Activated CD4-positive, alpha-beta T cell treated with anti-CD3 and anti-CD28 coated beads for 36 hours (primary cell): ENCODE measurements at places on chromosomes 12 and 14. TPM values are rescaled to one million over a fixed set of nuclear protein-coding genes. Genes with fewer than 3 reads are reported as not detected.

Gene TMEM119
- 0.21 TPM for total RNA-seq

Gene RPS29
- total RNA-seq, result 1,987 TPM

Gene P2RX2
- total RNA-seq, result not detected

Gene CCDC196
- total RNA-seq, result not detected

Gene KCNK13
- not detected for total RNA-seq

GRCh38 chr12:93146263-93146939 is 217.3 kb upstream of the EEA1 start:
- H3K36me3 ChIP-seq, result no peaks in the 10 kb centered on the region
- H3K27ac ChIP-seq, result no peak overlapping the region
- peaks cover 2% of the 10 kb centered on the region for H3K27me3 ChIP-seq

- H3K27ac ChIP-seq, result no peak overlapping the region
- DNase-seq, result no peak
- no peak overlapping the region for H3K4me3 ChIP-seq
- H3K27me3 ChIP-seq, result peaks cover 21% of the 10 kb centered on the region
- peaks cover 4% of the 10 kb centered on the region for H3K4me1 ChIP-seq
- H3K36me3 ChIP-seq, result no peaks in the 10 kb centered on the region
These were observed 2.5 kb downstream of the FAM222A start for GRCh38 chr12:109716092-109716479.

DNA sequence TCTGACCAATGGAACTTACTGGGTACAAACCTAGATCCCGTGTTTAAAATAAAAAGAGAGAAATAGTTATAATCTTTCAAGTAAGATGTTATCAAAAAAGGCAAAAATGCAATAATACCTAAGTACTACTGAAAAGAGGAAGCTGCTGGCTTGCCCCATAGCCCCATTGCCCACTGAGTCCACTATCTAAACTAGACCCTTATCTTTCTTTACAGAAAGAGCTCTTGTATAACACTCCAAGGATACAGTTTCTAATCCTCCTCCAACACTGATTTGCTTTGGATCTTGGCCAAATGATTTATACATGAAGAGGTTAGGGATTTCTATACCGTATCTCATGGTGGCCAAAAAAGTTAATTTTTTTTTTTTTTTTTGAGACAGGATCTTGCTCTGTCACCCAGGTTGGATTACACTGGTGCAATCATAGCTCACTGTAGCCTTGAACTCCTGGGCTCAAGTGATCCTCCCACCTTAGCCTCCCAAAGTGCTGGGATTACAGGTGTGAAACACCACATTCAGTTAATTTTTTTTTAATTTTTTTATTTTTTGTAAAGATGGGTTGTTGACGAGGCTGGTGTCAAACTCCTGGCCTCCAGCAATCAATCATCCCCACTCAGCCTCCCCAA is 2.6 kb downstream of the GXYLT1 start:
- no peak for DNase-seq
- H3K27ac ChIP-seq, result no peak overlapping the region
- H3K27me3 ChIP-seq, result peaks cover 2% of the 10 kb centered on the region
- H3K4me1 ChIP-seq, result peaks cover 36% of the 10 kb centered on the region
- H3K4me3 ChIP-seq, result no peak overlapping the region

DNA sequence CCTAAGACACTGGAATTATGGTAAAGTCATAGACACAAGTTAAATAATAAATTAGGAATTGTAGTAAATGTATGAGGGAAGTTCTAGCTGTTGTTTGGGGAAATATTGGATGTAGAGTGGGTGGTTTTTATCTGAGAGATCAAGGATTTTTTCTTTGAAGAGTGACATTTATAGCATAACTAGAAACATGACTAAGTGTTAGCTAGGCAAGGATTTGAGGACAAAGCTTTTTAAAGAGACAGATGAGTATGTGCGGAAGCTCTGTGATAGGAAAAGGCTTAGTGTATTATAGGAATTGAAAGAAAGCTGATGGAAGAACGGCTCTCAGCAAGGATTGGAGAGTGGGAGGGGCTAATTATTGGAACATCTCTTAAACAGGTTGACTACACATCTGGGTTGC is 24.5 kb downstream of the PDZRN4 start:
- no peak overlapping the region for H3K27ac ChIP-seq
- H3K4me3 ChIP-seq, result no peak overlapping the region
- DNase-seq, result no peak
- H3K4me1 ChIP-seq, result no peaks in the 10 kb centered on the region
- peaks cover 2% of the 10 kb centered on the region for H3K27me3 ChIP-seq

DNA sequence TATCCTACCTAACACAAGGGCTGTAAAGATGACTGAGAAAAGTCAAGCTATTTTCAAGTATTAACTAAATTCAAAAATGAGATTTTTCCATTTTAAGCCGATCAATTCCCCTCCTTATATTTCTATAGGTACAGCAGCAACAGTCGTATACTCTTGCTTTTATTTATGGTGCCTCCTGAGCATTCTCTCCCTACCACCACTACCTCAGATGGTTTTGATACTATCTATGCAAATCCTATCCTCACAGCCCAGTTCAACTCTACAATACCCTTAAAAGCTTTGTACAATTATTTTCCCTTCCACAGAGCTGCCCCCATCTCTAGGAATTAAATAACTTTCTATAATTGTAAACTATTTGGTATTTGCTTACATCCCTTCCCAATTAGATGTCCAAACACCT is 52.1 kb downstream of the GALC start:
- no peak for DNase-seq
- no peak overlapping the region for H3K27ac ChIP-seq
- H3K4me3 ChIP-seq, result no peak overlapping the region
- H3K4me1 ChIP-seq, result peaks cover 2% of the 10 kb centered on the region

DNA sequence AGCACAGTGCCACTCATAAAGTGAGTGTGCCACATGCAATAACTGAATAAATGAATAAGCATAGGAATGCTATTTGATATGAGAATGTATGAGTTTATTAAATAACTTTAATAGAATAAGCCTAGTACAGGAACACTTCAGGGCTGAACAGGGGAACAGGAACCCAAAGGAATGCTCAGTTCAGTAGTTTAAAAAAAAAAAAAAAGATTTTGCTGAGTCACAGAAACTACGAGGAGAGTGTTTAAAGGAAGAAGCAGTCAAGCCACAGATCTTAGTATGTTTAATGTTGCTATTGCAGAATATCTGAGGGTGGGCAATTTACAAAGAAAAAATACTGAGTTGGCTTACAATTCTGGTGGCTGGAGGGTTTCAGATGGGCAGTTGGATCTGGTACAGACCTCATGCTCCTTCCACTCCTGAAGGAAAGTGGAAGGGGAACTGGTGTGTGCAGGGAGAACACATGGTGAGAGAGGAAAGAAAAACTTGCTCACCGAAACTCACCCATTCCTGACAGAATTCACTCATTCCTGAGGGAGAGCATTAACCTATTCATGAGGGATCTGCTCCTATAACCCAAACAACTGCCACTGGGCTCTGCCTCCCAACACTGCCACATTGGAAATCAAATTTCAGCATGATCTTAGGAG is 880.3 kb upstream of the MGAT4C start:
- H3K36me3 ChIP-seq, result no peaks in the 10 kb centered on the region
- no peaks in the 10 kb centered on the region for H3K4me1 ChIP-seq
- H3K27me3 ChIP-seq, result no peaks in the 10 kb centered on the region
- no peak for DNase-seq
- H3K27ac ChIP-seq, result no peak overlapping the region

DNA sequence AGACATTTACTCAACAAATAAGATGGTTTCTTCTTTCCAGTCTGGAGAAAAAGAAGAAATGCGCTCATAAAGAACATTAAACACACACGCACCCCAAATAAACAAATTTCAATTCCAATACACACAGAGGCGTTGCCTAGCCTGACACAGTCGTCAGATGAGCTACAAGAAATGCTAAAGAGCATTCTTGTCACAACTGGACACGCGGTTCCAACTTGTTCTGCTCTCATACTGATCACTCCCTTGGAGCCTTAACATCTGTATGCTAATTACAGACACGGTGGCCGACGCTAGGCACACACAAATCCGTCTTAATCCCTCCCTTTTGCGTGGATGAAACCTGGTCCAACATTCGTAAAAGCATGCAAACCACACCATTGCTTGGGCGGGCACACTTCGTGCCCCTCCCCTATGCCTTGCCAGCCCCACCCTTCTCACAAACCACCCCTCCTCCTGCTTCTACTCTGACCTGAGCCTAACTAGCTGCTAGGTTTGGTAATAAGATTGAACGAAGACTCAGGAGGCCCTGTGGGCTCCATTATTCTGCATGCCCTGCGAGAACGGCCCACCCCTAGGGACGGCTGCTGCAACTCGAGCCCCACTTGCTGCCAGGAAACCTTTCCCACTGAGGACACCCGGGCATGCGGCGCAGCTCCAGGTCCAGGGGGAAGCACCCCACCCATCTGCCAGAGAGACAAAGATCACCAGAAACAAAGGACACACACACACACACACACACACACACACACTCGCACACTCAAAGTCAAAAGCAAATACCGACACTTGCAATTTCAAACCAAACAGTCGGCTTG is 1.2 kb downstream of the KCNK10 start:
- no peak overlapping the region for H3K27ac ChIP-seq
- no peak for DNase-seq
- H3K27me3 ChIP-seq, result peaks cover 35% of the 10 kb centered on the region
- peaks cover 5% of the 10 kb centered on the region for H3K4me1 ChIP-seq
- no peak overlapping the region for H3K4me3 ChIP-seq
- no peaks in the 10 kb centered on the region for H3K36me3 ChIP-seq

DNA sequence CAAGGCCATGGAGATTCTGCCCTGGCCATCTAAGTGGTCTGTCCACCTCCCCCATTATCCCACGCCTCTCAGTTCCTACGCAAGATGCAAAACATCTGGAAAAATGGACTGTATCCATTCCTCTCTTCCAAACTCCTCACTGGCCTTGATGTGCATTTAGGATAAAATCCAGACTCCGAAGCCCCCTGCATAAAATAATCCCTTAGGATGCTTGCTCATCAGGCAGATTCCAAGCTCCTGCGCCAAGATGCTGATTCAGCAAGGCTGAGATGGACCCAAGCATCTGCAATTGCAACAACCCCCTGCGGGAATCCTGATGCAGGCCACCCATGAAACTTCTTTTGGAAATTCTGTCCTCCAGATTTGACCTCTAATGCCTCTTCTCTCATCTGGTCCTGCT is 81.6 kb downstream of the SPRING1 start:
- no peak overlapping the region for H3K4me3 ChIP-seq
- no peak for DNase-seq
- H3K27me3 ChIP-seq, result peaks cover 2% of the 10 kb centered on the region
- no peak overlapping the region for H3K27ac ChIP-seq

DNA sequence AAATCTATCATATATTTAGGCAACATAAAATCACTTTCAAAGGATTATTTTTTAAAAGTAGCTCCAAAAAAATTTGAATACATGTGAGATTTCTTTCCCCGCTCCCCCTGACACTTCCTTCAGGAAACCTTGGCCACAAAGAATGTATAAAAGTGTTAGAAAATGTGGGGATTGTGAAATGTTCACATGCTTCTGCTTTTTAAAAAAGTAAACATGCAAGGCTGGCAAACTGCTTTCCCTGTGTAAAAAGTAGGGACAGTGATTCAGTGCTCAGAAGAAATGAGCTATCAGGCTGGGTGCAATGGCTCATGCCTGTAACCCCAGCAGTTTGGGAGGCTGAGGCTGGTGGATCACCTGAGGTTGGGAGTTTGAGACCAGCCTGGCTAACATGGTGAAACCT is 26.6 kb downstream of the MBIP start:
- H3K27me3 ChIP-seq, result no peaks in the 10 kb centered on the region
- H3K4me3 ChIP-seq, result no peak overlapping the region
- H3K36me3 ChIP-seq, result peaks cover 27% of the 10 kb centered on the region
- H3K27ac ChIP-seq, result no peak overlapping the region

DNA sequence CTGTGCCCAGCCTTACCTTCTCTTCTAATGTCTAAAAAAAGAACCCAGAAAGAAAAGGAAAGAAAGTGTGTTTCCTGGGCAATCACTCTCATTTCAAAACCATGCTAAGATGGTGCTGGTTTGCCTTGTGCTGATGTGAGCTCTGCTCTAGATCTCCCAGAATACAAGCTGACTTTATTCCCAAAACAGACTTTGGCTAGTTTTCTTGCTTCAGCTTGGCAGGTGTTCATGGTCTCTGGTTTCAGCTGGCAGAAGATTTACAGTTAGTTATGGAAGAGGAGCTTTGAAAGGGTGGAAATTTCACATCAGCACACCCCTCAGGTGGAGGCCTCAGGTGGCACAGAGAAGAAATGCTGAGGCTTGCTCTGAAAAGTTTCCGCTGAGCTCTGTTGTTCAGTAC is 34.4 kb downstream of the PPP1R36 start:
- no peak overlapping the region for H3K27ac ChIP-seq
- H3K4me3 ChIP-seq, result no peak overlapping the region
- no peaks in the 10 kb centered on the region for H3K36me3 ChIP-seq
